ENCODE measurements at places on chromosomes 4 and X. TPM values are rescaled to one million over a fixed set of nuclear protein-coding genes. Genes with fewer than 3 reads are reported as not detected.

GABRG1 gene
- total RNA-seq: not detected

FGFBP2 gene
- total RNA-seq: not detected

GRIA3 gene
- not detected for total RNA-seq

FDCSP gene
- total RNA-seq: not detected

DNA sequence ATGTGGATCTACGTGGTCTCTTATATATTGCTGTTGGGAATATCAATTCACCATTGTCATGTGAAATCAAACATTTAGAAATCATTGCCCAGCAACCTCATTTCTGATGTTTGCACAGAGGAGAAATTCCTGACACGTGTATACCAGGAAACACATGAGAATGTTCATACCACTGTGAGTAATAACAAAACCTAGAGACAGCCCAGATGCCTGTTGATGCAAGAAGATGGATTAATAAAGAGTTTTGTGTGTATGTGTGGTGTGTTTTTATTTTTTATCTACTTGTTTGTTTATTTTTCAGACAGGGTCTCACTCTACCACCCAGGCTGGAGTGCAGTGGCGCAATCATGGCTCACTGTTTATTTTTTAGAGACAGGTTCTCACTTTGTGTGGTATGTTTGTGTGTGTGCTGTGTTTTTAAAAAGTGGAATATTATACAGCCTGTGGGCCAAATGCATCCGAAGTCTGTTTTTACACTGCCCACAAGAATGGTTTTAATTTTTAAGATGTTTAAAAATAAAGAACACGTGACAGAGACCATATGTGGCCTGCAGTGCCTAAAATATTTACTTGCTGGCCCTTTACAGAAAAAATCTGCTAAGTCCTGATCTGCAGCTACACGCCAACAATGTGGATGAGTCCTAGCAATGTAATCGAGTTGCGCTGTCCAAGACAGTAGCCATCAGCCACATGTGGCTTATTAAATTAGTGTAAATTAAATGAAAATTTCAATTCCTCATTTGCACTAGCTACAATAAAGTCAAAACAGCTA is 39.2 kb downstream of the TXLNG start:
- DNase-seq: no peak

DNA sequence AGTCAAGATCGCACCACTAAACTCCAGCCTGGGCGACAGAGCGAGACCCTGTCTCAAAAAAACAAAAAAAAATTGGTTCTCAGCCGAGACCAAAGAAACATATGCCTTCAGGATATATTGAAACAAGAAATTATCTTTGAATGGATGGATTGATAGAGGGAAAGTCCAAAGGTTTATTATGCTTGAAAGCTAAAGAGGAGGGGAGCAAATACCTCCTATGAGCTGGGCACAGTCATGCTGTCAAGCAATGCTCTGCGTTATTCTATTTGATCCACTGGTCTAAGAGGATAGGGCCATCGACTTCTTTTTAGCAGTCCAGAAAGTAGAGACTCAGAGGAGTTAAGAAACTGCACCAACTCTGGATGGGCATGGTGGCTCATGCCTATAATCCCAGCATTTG is 85.9 kb upstream of the SLC34A2 start:
- DNase-seq: no peak

GRCh38 chr4:123588631-123589241 is 192.1 kb downstream of the SPRY1 start:
- DNase-seq: peak; percentile 96

DNA sequence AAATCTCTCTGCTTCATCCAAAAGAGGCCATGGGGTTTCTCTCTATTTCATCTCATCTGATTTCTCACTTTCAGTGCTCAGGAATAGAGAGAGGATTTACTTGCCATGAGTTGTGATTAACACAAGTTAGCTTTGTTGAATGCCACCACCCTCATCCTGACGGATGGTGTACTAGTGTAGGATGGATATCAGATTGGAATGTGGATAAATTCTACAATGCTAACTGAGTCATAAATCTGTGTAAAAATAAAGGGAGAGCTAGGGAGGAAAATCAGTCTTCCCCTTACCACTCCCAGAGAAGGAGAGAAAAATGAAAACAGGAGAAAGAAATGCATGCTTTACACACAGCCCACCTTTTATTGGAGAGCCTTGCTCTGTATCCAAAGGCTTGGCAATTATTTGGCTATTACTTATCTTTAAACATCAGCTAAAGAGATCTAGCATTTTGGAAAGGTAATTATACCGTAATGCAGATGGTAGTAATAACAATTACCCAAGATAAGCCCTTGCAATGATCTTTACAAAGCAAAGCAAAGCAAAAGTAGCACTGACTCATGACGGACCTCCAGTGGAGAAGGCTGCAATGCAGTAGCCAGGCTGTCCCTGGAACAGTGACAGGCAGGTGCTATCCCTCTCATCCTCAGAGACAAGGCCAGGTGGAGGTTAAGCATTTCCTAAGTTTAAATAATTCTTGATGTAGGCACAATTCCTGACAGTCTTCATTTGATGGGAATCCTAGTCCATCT is 306.3 kb upstream of the PPARGC1A start:
- no peak for DNase-seq

- no peak for DNase-seq
These were observed 58.2 kb downstream of the TBC1D9 start for GRCh38 chr4:140697709-140698560.

GRCh38 chrX:15976396-15976795 is 121.8 kb upstream of the AP1S2 start:
- DNase-seq: no peak

DNA sequence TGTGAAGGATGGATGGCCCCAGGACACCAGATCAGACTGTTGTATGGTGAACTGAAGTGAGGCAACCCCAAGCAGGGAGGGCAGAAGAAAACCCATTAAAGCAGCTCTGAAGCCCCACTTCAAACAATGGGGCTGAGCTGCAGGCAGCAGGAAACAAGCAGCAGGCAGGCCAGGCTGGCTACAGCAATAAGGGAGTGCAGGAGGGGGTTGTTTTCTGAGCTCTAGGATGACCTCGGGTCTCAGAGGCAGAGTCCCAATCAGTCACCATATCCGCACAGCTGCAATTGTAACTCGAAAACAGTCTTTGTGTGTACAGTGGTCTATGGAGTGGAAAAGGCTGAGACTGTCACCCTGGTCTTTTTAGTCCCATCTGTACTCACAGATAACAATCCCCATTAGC is 90.4 kb downstream of the COL4A6 start:
- DNase-seq: peak; percentile 5

DNA sequence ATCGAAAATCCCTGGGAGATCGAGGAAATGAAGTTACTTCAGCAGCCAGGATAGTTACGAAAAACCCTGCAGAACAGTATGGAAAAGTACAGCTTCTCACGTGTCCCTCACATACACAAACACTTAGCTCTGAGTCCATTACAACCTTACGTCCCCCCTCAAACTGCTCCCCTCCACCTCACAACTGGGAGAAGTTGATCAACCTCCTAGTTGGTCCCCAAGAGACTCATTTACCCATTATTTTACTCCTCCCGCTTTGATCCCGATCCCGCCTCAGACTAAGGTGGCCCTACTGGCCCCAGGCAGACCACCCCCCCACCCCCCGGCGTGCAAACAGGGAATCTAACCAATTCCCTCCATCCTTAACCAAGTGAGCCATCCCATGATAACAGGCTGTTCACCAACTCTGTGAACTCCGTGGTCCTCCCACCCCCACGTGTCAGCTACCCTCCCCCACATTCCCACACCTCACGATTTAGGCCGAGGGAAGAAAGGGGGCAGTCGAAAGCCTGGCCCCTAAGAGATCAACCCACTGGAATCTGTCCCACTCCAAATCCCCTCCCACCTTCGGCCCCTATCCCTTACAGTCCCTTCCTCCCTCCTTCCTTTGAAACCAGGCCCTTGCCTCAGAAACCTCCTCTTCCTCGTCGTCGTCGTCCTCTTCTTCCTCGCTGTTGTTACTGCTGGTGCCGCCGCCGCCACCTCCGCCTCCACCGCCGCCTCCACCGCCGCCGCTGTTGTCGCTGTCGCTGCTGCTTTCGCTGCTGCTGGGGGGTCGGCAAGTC is 755 bp downstream of the ANKRD17 start:
- peak; percentile 44 for DNase-seq

DNA sequence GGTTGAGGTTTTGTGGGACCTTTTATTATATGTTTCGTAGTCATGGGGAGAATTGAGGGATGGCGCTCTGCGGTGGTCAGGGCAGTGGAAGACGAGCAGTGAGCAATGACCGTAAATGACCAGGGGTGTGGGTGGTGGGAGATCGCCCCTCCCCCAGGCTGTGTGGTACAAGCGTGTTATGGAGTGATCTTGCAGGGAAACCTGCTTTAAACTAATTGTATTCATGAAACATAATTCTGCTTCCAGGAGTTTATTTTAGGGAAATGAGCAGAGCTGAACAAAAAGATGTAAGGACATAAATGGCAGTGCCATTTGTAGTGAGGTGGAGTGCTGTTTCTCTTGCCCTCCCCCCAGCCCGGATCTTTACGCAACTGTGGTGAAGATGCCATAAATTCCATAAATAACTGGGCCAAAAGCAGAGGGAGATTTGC is 20.2 kb downstream of the GYG2 start:
- peak; percentile 64 for DNase-seq
